ENCODE measurements at places on chromosomes 3 and 15.
A peak's percentile ranks its signal among the peaks of the same experiment; 100 is the strongest.

DNA sequence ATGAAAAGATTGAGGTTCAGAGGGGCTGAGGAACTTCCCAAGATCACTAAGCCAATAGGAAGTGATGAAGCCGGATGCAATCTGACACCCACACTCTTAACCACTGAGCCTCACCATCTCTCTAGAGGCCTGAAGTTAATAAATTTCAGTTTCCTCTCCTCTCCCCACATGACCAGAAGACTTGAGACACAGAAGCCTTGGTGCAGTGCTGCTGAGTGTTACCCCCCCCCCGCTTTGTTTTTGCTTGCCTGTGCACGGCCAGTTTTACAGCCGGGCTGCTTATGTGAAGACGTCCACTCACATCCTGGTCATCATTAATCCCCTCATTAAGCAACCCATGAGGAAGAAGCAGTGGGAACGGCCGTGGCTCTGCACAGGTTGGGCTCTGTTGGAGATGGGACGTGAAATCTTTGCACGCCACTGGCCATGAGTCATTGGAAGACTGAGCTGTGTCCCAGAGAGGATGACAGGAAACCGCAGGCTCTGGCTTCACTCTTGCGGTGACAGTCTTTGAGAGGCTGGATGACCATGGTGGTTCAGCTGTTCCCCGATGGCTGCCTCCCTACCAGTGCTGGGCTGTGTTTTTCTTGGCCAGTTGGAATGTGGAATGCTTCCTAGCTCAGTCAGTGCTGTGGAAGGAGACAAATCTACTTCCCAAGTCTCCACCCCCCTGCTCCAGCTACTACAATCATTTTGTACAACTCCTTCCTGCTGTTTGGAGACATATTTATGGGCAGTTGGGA lies 232.6 kb upstream of the LRTM1 start:
- H3K36me3 ChIP-seq, result no peaks in the 10 kb centered on the region
- H3K4me3 ChIP-seq, result no peak overlapping the region
- peak; percentile 76 for DNase-seq
- peak overlapping the region; percentile 72 for H3K27ac ChIP-seq
- peaks cover 10% of the 10 kb centered on the region for H3K4me1 ChIP-seq
- H3K27me3 ChIP-seq, result no peaks in the 10 kb centered on the region

- no peak overlapping the region for H3K27ac ChIP-seq
- no peaks in the 10 kb centered on the region for H3K27me3 ChIP-seq
- H3K4me1 ChIP-seq, result no peaks in the 10 kb centered on the region
- peak; percentile 15 for DNase-seq
- no peaks in the 10 kb centered on the region for H3K36me3 ChIP-seq
Measured at GRCh38 chr3:25040748-25041147, 387.3 kb upstream of the RARB start.

GRCh38 chr3:31412832-31413231 lies 119.9 kb upstream of the STT3B start:
- DNase-seq, result peak; percentile 46
- no peaks in the 10 kb centered on the region for H3K27me3 ChIP-seq
- H3K36me3 ChIP-seq, result no peaks in the 10 kb centered on the region
- no peak overlapping the region for H3K4me3 ChIP-seq
- no peak overlapping the region for H3K27ac ChIP-seq
- H3K4me1 ChIP-seq, result no peaks in the 10 kb centered on the region

DNA sequence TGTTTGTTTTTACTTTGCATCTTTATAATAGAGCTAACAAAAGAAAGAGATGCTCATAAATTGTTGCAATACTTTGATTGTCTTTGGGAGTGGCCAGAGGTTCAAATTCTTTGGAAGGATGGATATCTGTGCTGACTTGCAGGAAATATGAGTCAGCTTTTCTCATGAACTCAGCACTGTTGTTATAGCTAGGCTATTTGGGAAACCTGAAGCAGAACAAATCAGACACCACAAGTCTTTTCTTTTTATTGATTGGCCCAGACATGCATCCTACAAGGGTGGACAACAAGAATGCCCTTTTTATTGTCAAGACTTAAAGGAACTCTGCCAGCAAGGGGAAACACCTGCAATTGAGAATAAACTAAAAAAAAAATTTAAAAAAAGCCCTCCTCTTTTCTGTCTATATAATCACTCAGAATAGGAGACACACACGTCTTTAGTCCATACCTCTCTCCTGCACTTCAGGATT lies 4.6 kb upstream of the DENND4A start:
- no peak for DNase-seq
- no peak overlapping the region for H3K4me3 ChIP-seq
- no peaks in the 10 kb centered on the region for H3K4me1 ChIP-seq

GRCh38 chr15:60674704-60675395 lies 195.9 kb upstream of the ICE2 start:
- no peaks in the 10 kb centered on the region for H3K36me3 ChIP-seq
- H3K4me3 ChIP-seq, result no peak overlapping the region
- H3K27me3 ChIP-seq, result no peaks in the 10 kb centered on the region
